Lower lobe of right lung (tissue), 2 donors: ENCODE measurements at places on chromosomes 13 and 19. TPM values are rescaled to one million over a fixed set of nuclear protein-coding genes. Genes with fewer than 3 reads are reported as not detected.

Gene COX6B2
- total RNA-seq: not detected

Gene PTPRH
- 0.30 TPM for total RNA-seq

DNA sequence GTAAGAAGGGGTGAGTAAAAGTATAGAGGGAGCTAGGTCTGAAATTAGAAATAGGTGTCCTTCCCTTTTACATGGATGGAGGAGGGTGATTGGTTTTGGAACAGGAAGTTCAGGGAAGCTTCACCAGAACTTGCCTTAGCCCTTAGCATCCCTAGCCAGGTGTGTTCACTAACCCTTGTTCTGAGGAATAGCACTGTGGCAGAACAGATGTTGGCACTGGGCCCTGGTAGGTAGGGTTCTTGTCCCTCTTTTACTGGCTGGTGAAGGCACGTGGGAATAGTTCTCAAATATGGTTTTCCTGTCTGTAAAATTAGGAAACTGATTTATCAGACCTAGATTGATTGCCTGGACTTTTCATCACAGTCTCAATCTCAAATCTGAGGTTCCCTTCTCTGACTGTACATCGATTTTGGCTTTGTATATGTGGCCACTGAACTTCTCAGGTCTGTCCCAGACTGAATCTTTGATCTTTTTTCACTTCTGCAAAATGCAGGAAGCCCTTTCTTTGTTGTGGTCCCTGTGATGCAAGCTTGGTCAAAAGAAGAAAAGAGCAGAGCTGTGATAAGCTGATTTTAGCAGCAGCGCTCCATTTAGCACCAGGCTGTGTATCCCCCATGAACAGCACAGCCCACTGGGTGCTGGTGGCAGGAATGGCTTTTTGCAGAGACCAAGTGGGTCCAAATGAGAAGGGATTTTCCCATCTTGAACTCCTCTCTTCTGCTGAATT lies 86.2 kb upstream of the HTR2A start:
- no peak for DNase-seq
- H3K27me3 ChIP-seq: no peaks in the 10 kb centered on the region
- H3K36me3 ChIP-seq: no peaks in the 10 kb centered on the region
- no peak overlapping the region for H3K4me3 ChIP-seq
- H3K4me1 ChIP-seq: no peaks in the 10 kb centered on the region

DNA sequence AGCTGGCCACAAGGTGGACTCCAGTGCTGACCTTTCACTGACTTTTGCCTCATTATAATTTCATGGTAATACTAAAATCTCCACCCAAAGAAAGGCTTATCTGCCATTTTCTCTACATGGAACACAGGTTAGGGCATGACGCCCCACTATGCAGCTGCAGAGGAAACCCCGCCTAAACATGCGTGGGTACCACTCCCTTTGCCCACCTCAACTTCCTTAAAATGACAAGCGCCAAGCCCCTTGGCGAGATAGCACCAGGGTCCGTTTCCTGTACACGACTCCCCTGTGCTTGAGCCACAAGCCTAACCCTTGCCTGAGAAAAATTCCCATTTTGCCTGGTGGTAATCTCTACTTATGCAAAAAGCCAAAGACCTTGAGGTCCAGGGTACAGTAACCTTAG lies 36.0 kb upstream of the PABPC3 start:
- no peak overlapping the region for H3K27ac ChIP-seq
- H3K4me3 ChIP-seq: no peak overlapping the region
- H3K36me3 ChIP-seq: no peaks in the 10 kb centered on the region
- no peaks in the 10 kb centered on the region for H3K4me1 ChIP-seq
- no peak for DNase-seq

GRCh38 chr13:59673286-59673685 lies 490.4 kb downstream of the DIAPH3 start:
- peaks cover 7% of the 10 kb centered on the region for H3K4me1 ChIP-seq
- H3K4me3 ChIP-seq: no peak overlapping the region
- no peak for DNase-seq
- no peak overlapping the region for H3K27ac ChIP-seq
- H3K36me3 ChIP-seq: no peaks in the 10 kb centered on the region
